ENCODE measurements at places on chromosomes 6 and 20.

DNA sequence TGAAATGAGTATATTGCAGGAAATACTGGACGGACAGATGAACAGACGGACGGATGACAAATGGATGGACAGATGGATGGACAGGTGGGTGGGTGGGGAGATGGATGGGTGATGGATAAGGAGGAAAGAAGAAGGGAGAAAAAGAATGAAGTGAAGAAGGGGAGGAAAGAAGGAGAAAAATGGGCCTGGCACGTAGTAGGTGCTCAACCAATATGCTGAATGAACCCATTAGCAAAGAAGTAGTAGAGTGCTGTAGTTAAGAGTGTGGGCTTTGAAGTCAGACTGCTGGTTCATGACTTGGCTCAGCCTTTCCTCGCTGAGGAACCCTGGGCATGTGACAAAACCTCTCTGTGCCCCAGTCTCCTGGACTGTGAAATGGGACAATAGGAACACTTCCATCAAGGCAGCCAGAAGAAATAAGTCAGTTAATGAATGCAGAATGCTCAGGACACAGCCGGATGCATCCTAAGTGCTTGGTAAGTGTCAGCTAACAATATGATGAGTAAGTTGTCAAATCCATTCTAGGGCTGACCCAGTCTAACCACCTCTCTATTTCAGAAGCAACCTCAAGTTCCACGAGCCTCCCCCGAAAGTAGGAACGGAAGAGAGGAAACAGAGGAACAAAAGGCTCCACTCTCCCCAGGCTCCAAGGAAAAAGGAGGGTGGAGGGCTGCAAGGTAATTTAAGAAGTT lies 37.9 kb downstream of the PREX1 start:
- no peak for DNase-seq

- no peak for DNase-seq
Observed at GRCh38 chr6:36651659-36652379, 26.7 kb upstream of the CDKN1A start.

DNA sequence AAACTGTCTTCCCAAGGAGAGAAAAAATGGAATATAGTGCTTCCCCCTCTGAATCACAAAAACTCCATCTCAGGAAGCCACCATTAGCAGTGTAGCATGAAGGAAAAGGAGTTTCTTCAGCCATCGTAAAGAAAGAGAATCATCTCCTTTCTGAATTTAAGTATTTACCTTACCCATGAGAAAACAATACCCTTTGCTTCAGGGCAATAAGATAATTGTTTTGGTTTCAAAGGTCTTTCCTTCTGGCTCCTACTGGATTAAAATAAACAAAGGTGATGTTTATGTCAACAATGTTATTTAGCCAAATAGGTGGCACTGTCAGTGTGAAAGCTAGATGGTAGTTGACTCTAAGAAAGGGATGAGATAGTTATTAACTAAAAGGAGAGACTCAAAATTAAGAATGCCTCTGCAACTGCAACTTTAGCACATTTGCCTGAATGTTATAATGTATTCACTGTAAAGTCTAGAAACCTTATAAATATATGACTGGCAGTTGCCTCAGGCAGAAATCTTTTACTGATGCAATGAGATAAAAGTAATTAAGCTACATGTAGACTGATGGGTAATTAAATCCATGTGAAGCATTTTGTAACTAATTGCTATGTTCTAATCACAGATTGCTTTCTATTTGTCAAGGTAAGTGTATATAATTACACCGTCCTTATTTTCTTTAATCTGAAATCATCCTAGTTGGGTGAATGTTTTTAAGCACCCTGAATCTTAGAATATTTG lies 399.0 kb downstream of the CDKAL1 start:
- no peak for DNase-seq

- no peak for DNase-seq
Observed at GRCh38 chr20:46013322-46013828, 4.7 kb downstream of the MMP9 start.

DNA sequence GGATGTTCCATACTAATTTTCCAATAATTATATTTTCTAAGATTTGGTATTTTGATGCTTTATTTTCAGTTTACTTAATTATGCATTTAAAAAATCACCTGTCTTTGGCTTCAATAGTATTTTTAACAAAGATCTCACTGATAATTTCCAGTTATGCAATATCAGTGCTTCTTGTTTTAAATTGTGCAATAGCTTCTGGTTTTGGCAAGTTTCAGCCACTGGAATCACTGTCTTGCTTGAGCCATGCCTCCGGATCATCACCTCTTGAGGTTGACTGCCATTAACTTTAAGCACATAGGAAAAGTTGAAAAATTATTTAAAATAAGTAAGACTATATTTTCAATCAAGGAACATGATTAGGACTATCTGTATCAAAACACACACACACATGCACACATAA lies 1242.1 kb downstream of the HACE1 start:
- DNase-seq = no peak

- DNase-seq = no peak
Observed at GRCh38 chr6:140124498-140124897, 750.0 kb upstream of the CITED2 start.

DNA sequence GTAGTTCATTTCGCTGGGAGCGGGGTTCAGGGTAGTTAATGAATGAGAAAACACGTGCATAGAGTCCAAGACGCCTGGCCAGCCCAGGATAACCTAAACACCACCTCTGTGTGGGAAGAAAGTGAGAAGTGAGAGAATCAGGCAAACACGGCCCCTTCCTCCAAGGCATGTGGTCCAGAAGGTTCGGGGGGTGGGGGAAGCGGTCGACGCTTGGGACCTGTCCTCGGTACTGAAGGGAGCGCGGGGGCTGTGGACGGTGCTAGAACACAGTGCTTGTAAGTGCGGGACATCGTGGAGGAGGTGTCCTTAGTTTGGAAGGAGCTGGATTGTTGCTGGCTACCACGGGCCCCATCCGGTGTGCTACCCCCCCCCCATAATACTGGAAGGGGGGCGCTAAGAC lies 1.7 kb upstream of the VSTM2L start:
- peak; percentile 78 for DNase-seq

GRCh38 chr20:17438436-17439039 lies 92.6 kb downstream of the BFSP1 start:
- DNase-seq = no peak

GRCh38 chr6:27940766-27941165 lies 16.3 kb upstream of the OR2B6 start:
- no peak for DNase-seq

- DNase-seq = no peak
Observed at GRCh38 chr6:42981836-42982235, 2.5 kb upstream of the PPP2R5D start.

- DNase-seq = no peak
Observed at GRCh38 chr6:154648188-154648887, 84.9 kb upstream of the SCAF8 start.

DNA sequence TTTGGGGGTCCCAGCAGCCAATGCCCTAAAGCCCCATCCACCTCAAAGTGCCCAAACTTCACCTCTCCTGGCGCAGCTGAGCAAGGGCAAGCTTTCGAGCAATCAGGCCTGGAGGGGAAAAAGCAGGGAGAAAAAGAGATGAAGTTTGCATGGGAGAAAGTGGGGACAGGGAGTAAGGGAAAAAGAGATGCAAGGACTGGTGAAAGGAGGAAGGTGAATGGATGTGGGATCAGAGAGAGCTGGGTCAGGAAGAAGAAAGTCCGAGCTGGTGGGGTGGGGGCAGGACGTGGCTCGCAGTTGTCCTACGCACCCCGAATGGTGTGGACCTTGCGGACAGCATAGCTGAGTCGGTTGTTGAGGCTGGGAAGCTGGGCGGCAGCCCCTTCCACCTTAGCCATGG lies 6.5 kb upstream of the PSORS1C2 start:
- DNase-seq = no peak

DNA sequence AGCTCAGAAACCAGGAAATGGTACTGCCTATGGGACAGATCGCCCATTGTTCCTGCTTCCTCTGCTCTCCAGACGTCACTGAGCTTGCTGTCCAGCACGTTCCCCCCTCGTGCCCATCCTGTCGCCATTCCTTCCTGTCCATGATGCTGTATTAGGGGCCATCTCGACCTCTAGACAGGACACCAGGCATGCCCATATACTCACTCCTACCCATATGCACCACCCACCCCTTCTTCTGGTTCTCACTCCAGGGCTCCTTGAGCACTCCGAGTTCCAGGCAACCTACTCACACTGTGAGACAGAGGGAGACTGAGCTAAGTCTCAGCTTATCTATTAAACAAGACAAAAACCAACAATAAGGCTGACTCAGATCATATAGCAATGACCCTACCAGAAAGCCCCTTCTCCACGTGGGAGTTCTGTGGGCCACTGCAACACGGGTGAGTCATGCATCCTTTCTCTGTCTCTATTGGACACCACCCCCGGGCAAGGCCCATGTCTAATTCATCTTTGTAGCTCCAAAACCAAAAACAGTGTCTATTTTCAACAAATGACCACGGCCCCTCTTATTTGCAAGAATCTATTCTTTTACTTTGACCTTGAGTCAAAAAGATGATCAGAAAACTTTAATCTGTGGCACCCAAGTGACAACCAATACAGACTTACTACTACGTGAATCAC lies 65.7 kb downstream of the PSMG4 start:
- DNase-seq = no peak

- DNase-seq = no peak
Observed at GRCh38 chr6:53579338-53579737, 34.4 kb upstream of the GCLC start.

DNA sequence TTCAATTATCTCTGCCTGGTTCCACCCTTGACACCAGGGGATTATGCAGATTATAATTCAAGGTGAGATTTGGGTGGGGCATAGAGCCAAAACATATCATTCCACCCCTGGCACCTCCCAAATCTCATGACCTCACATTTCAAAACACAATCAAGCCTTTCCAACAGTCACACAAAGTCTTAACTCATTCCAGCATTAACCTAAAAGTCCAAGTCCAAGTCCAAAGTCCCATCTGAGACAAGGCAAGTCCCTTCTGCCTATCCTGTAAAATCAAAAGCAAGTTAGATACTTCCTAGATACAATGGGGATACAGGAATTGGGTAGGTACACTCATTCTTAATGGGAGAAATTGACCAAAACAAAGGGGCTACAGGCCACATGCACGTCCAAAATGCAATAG lies 73.7 kb upstream of the SLC24A3 start:
- DNase-seq = no peak

- no peak for DNase-seq
Observed at GRCh38 chr20:58237318-58238132, 9.1 kb upstream of the ANKRD60 start.

GRCh38 chr20:56345911-56346310 lies 12.9 kb upstream of the FAM210B start:
- no peak for DNase-seq
